K562 (cell line): ENCODE measurements at places on chromosomes 3 and 15. TPM values are rescaled to one million over a fixed set of nuclear protein-coding genes. Genes with fewer than 3 reads are reported as not detected.
A peak's percentile ranks its signal among the peaks of the same experiment; 100 is the strongest.

GRCh38 chr3:63921741-63922482, 9.7 kb upstream of the SCAANT1 start:
- DNase-seq, result no peak

DNA sequence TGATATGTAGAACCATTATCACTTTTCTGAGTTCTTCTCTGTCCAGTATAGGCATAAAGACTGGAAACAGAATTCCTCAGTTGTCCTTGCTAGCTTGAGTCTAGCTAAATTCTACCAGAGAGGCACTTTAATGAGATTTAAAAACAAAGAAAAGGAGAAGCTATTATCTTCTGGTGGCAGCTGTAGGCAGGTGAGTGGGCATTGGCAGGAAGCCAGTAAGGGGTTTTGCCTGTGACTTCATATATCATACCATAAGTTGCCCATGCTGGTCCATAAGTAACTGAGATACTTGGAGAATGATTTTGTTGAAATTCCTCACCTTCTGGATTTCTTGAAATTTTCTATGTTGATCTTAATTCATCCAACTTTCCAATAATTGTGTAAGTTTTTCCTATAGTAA, 402.3 kb upstream of the TGFBR2 start:
- no peak for DNase-seq

- no peak for DNase-seq
Measured at GRCh38 chr3:97131476-97131875, 317.1 kb downstream of the EPHA6 start.

DNA sequence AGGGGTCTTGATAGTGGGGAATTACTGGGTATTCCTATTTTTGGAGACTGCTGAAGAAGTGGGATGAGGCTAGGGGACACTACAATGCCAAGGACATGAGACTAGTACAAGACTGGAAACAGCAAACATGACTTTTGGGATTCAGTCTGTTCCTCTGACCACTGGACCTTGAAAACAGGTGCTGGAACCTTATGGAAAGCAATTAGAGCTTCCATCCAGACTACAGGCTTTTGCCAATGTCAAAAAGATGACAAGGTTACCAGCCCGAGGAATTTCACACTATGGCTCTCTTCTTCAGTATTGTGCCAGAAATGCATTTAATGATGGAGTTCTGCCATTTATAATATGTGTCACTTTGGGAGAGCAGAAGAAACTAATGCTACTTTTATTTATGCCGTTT, 282.6 kb downstream of the GAP43 start:
- no peak for DNase-seq

DNA sequence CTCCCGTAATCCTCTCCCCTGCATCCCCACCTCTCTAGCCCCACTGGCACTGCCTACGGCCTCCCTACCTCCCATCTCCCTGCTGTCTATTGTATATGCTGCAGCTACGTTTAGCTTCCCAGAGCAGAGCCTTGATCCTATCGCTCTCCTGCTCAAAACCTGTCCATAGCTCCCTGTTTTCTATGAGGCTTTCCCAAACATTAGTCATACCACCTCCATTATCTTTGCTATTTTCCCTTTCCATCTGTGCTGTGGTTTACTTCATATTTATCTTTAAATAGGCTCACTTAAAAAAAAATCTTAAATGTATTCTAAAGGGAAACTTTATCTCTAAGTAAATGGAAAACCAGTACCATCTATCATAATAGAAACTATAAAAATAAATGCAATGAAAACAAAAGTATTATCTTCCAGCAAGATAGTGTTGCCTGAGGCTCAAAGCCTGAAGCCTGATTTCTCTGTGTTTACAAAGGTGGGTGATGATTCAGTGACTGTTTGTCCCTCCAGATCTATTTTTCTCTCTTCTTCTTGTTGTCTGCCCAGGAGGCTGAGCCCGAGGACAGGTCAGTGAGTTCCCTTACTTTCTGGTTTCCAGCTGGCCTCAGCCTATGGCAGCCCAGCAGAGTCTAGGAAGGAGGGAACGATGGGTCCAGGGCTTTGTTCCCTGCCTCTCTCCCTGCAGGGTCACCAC, 397.1 kb upstream of the CFAP20DC start:
- DNase-seq, result no peak

DNA sequence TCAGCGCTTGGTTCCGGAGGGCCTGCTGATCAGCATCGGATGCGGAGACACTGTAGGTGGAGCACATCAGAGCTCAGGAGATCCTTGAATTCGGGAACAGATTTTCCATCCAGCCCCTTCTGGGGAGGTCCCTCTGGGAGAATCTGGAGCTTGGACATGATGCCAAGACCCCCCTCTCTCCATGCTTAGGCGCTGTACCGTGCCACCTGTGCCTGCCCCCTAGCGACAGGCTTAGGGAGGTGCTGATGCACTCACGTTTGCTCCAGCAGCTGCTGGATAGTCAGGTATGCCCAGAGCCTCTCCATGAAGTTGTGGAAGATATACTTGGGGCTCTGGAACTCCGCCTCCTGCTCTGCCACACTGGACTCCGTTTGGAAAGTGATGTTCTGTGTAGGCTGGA, 9.7 kb downstream of the ITIH4 start:
- peak; percentile 52 for DNase-seq

GRCh38 chr3:57727106-57727505, 29.0 kb upstream of the SLMAP start:
- no peak for DNase-seq

- peak; percentile 14 for DNase-seq
Measured at GRCh38 chr15:26974120-26974780, 3.3 kb downstream of the GABRG3 start.

DNA sequence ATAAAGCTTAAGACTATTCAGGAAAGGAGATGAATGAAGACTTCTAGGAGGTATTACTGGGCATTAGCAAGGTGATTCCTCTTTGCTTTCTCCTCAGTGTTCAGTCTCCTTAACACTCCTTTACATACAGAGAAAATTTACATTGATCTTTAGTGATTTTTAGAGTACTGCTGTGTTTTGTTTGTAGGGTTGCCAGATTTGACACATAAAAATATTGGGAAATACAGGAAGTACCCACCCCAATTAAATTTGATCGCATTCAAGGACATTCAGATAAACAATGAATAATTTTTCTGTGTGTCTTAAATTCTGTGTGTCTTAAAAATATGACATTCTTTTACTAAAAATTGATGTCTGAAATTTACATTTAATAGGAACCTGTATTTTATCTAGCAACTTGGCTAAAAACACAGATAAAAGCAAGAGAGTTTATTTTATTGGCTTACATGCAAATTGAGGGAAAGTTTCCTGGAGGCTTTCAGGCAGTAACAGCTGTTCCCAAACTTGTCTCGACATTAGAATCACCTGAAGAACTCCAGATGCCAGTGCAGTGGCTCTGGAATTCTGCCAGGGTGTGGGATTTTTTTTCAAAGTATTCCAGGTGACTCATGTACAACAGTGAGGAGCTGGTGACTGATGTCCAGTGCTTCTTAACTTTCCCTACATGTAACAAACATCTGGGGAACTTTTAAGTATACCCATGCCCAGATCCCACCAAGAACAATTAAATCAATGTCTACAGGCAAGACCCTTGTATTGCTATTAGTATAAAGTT, 23.4 kb upstream of the PLOD2 start:
- no peak for DNase-seq

- DNase-seq, result no peak
Measured at GRCh38 chr3:109532257-109533216, 195.2 kb upstream of the DPPA4 start.

GRCh38 chr3:62703451-62704167, 171.6 kb downstream of the CADPS start:
- no peak for DNase-seq

DNA sequence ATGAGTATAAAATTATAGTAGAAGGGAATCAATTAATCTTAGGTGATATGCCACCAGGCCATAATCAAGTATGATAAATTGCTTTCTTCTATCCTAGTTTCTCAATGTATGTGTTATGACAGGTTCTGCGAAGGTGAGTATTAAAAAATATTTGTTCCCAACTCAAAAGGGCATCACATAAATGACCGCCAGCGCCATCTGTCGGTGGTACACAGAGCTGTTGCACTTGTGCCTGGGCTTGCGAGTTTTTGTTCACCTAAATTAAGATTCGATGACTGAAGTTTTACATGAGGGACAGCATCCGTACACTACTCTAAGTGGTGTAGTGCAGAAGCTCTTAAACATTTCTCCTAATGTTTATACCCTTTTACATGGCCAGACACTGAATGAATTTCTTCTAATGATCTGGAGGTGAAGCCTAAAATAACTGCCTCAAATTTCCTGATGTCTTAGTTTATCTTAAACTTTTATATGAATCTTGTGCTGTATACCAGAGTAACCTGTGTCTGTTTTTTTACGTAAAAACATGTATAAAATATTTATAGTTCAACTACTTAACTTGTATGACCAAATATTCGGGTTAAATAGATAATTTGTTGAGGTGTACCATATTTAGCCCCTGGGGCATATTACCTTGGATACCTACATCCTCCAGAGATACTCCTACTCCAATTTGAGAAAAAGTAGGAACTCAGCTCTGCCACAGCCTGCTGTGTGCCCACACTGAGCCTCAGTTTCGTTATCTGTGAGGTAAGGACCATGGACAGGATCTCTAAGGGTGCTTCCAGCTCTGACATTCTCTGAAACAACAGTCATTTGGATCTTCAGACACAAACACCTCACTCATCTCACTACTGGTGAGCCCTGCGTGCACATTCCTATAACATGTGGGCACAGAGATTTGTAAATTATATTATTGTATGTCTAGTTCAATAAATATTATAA, 365.6 kb downstream of the MAGI1 start:
- DNase-seq, result peak; percentile 52

- DNase-seq, result peak; percentile 54
Measured at GRCh38 chr3:51686512-51687215, 15.6 kb downstream of the TEX264 start.

GRCh38 chr3:139774560-139775302, 97.0 kb upstream of the NMNAT3 start:
- no peak for DNase-seq

GRCh38 chr3:138945709-138946662, 951 bp downstream of the FOXL2 start:
- DNase-seq, result peak; percentile 57

GRCh38 chr3:56222866-56223265, 245.4 kb downstream of the ERC2 start:
- DNase-seq, result no peak

DNA sequence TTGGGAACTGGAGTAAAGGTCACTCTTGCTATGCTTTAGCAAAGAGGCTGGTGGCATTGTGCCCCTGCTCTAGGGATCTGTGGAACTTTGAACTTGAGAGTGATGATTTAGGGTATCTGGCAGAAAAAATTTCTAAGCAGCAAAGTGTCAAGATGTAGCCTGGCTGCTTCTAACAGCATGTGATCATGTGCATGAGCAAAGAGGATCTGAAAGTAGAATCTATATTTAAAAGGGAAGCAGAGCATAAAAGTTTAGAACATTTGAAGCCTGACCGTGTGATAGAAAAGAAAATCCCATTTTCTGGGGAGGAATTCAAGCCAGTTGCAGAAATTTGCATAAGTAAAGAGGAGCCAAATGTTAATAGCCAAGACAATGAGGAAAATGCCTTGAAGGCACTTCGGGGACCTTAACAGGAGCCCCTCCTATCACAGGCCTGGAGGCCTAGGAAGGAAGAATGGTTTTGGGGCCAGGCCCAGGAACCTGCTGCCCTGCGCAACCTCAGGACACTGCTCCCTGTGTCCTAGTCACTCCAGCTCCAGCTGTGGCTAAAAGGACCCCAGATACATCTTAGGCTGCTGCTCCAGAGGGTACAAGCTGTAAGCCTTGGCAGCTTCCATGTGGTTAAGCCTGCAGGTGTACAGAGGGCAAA, 212.2 kb upstream of the LINGO1 start:
- no peak for DNase-seq

DNA sequence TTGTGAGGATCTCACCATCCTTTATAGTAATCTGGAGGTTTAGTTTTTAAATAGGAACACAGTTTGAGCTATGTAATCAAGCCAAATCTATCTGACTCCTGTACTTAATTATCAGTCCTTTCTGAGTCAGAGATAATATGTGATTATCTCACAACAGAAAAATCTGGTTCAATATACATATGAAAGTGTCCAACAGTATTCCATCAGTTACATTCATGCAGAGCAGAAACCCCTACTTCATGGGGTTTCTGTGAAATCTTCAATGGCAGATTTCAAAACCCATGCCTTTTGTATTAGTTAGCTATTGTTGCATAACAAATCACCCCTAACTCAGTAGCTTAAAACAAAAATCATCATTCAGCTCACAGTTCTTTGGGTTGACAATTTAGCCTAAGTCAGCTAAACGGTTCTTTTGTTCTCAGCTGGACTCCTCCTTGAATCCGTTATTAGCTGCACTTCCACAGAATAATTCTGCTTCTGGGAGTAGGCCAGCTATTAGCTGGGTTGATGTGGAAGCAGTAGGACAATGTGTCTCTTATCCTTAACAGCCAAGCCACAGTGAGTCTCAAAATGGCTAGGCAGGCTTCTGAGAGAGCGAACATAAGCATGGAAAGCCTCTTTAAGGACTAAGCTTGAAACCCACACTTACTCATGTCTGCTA, 42.9 kb upstream of the ARPP21 start:
- no peak for DNase-seq

- DNase-seq, result no peak
Measured at GRCh38 chr3:195889870-195890295, 18.5 kb downstream of the TNK2 start.

- DNase-seq, result no peak
Measured at GRCh38 chr3:104596551-104596950, 770.2 kb upstream of the ALCAM start.

DNA sequence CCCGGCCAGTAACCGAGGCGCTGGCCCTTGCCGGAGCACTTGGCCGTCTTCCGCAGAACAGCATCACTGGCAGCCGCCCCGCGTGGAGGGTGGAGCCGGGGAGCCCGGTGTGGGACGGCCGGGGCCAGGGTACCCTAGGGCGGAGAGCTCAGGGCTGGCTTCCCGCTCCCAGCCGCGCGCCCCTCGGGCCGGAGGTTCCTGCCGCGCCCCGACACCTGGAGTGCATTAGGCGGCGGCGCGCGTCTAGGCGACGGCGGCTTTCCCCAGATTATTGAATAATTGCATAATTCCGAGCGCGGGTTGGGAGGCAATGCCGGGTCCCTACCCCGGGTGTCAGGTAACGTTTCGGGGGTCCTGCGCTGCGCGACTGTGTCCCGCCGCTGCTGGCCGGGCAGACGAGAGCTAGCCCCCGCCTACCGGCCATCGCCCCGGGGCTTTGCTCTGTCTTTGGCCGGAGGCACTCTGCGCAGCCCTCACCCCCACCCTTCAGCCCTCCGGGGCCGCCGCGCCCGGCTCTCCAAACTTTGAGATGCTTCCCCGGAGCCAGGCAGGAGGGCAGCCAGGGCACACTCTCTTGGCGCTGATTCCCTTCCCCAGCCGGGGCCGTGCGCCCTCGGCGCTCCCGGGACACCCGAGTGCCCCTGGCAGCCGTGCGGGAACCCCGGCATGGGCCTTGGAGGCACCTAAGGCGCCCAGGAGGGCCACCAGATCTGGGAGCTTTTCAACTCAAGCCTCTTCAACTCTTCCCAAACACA, 749 bp downstream of the ITGA11 start:
- no peak for DNase-seq

GRCh38 chr15:59595434-59595915, 16.1 kb upstream of the GCNT3 start:
- DNase-seq, result no peak

ADIPOQ gene
- 0.04 TPM in 1 of 2 replicates, not detected in the other for total RNA-seq

FMN1 gene
- total RNA-seq, result 0.07 TPM in 2 replicates

CKMT1B gene
- total RNA-seq, result 5.5 and 8.7 TPM in 2 replicates

ZSCAN2 gene
- total RNA-seq, result 6.8 and 7.4 TPM in 2 replicates

RASGRF1 gene
- total RNA-seq, result 0.58 TPM in 1 of 2 replicates, not detected in the other

EEF1AKMT4 gene
- 16.8 and 17.0 TPM in 2 replicates for total RNA-seq

KIF9 gene
- 20.4 and 26.3 TPM in 2 replicates for total RNA-seq
